CD4-positive, alpha-beta T cell treated with Interleukin-15 for 4 hours (primary cell): ENCODE measurements at places on chromosomes 2 and 18.

DNA sequence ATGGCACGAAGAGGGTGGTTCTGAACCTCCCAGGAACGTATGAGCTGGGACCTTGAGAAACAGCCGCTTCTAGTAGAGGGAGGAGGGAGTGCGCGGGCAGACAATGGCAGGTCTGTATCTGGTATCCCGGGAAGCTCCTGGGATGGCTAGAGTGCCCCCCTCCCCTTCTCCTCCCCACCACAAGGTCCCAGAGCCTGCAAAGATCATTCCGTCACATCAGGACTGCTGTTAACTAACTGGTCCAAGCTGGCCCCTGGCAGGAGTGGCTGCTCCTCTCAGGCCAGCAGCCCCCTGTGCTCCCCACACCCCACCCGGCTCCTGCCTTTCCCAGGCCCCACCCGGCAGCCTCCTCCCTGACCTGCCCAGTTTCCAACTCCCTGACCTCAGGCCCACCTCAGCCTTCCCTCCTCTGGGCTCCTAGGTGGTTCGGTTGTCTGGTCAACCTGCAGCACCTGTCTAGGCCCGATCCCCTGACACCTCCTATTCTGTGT lies 75.0 kb downstream of the TPO start:
- no peak for DNase-seq

GRCh38 chr18:6015364-6015763 lies 120.0 kb upstream of the TMEM200C start:
- DNase-seq: no peak

DNA sequence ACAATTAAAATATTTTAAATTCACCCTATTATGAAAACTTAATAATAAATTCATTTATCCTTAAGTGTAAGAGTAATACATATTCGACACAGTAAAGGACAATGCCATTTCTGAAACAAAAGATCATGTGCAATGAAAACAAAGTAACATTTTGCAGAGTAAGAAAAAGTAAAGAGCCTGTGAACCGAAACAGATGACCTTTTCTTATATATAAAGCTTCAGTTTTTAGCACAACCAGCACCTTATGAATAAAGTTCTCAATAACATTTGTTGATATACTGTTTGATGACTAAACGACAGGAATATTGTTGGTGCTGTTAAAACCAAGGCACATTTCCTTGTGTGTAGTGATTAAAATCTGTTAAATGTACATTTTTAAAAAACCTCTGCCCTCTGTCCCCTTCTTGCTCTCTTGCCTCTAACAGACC lies 1.5 kb downstream of the PELI1 start:
- DNase-seq: no peak

- peak; percentile 38 for DNase-seq
These were observed 96.5 kb downstream of the EPB41L5 start for GRCh38 chr2:120109186-120110061.

GRCh38 chr2:168749297-168749696 lies 53.1 kb upstream of the NOSTRIN start:
- no peak for DNase-seq

- no peak for DNase-seq
These were observed 788.4 kb downstream of the EPHA4 start for GRCh38 chr2:220783671-220784070.

DNA sequence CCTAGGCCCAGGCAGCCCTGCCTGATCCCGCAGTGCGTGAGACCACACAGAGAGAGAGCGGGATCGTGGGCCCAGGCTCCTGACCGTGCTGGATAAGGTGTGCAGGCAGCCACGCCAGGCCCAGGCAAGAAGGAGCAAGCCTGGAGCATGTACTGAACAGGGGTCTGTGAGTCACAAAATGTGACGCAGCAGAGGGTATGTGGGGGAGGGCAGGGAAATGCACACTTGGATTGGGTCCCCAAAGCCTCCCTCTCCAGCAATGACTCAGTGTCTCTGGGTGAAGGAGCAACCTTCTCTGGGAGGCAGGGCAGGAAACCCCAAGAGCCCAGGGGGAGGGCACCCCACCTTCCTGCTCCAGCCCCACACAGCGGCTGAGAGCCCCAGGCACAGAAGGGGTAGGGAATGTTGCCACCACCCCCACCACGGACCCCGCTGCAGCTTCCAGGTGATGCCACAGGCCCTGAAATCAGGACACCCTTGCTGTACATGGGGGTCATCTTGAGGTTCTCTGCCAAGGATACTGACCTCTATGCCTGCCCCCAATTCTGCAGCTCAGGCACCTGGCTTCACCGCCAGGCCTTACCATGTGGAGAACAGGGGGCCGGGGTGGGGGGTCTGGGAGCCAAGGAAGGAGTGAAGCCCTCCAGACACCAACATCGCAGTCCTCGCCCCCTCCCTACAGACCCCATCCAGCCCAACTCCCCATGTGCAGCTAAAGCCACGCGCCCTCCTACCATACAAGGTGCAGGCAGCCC lies 1.3 kb upstream of the GPC1 start:
- no peak for DNase-seq

DNA sequence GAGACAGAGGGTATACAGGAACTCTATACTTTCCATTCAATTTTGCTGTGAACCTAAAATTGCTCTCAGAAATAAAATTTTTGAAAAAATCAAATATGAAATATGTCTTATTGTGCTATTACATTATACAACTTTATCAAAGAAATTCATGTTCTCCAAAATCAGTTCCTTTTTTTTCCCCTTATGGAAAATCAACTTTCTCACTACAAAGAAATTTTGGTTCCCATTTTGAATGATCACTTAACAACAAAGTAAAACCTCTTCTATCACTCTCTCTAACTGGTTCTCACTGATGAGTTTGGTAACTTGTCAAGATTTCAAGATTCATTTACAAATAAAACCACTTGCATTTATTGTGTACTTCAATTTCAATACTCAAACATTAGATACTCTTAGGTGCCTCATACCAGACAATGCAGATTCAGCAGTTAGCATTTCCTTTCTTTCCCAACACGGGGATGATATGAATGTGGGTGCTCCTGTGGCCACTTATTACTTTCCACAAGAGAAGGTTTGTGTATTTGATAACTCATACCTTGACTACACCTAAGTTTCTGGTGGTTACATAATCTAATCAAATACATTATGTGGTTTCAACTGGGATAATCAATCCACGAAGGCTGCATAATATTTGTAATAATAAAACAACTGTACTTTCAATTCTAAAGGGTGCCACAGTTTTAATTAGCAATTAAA lies 6.4 kb downstream of the PSME4 start:
- DNase-seq: no peak

GRCh38 chr18:25066516-25066915 lies 285.4 kb downstream of the ZNF521 start:
- no peak for DNase-seq

GRCh38 chr18:76056471-76057110 lies 438.5 kb downstream of the ZNF516 start:
- no peak for DNase-seq

GRCh38 chr2:148602885-148603561 lies 41.5 kb upstream of the EPC2 start:
- DNase-seq: no peak

- DNase-seq: no peak
These were observed 819.9 kb upstream of the PIK3C3 start for GRCh38 chr18:41135146-41135545.

- DNase-seq: no peak
These were observed 31.3 kb downstream of the PLB1 start for GRCh38 chr2:28527196-28527595.

DNA sequence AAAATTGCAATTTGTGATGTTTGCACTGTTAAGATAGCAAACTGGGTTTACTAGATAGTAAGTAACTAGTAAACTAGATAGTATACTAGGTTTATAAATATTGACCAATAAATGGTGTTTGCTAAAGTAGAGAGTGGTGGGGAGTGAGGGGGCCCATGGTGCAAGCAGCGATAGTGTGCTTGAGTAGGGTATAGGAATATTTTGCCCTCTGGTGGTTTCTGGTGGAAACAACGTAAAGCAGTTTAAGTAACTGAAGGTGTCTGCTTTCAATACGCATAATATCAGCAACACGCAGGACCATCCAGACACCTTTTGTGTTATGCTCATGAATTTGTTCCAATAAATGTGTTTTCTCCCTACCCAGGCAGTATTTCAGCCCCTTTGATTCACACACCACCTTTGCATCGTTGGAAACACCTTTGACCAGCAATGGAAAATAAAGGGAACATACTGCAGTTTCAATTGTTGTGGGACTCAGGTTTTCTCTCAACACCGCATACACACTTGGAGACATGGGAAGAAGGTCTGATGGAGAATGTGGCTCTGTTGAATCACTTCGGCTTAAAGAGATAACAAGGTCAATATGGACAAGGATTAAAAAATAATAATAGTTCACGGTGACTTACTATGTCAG lies 16.7 kb upstream of the STAT1 start:
- peak; percentile 68 for DNase-seq

DNA sequence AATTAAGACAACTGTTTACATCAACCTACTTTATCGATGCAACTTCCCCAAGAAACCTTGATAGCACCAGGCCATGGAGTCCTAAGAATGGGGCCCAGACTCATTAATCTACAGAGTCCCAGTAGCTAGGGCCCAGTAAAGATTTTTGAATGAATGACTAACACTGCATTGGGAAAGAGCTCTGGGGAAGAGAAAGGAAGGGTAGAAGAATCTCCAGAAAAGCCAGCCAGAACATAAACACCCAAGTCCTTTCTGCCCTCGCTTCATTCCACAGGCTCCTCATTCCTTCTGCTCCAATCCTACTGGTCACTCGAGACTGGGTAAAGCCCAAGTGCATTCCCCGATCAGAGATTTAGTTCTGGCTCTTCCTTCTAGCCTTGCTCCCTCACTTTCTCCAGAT lies 44.3 kb downstream of the CYRIA start:
- DNase-seq: no peak

DNA sequence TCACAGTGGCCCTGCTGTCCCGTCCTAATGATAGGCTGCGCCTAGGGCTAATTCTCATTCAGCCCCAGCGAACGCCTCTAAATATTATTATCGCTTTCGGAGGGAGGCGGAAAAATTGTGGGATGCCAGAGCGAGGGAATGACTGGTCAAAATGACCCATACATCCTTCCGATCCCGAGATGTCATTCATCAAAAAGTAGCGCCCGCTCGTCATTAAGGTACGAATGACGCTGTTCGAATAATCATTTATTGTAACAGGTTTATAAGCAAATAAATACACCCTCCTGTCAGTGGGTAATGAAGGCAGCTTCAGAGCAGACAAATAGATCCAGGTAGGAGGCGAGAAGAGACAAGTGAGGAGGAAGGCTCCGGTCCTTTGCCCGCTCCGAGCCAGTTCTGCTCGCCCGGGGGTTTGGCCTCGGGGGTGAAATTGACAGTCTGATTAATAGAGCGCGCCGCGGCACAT lies at the start of gene EVX2:
TSS of gene EVX2 (minus strand) at position 167 of the 466 bp plus-strand sequence. CDS start 186 bp downstream, outside the sequence.
- no peak for DNase-seq

DNA sequence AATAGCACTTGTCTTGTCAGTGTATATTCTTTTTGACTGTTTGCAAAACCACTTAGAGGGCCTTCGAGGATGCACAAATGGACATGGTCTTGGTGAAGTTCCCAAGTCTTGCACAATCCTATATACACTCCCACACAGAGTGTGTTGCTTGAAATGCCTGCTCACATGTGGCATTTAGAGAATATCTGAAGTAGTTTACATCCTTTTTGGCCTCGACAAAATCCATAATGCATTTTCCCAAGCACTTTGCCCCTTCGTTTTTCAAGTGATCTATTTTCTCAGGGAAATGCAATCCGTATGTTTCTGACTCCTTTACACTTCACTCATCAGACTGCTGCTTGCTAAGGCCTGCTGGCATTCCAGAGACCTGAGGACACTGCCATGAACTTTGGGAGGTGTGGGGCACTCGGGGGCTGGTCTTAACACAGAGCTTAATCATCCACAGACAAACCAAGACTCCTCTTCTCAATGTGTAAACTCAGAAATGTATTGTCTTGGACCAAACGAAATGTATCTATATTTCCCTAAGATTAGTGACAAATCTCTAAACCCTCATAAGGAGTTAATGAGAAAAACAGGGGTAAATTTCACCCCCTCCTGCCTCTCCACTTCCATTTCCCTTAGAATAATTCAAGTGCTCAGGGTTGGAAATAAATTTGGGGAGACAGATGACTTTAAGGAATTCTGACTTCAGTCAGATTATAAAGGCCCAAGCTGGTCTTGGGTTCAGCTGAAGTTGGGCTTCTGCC lies 219.3 kb upstream of the APCDD1 start:
- no peak for DNase-seq

DNA sequence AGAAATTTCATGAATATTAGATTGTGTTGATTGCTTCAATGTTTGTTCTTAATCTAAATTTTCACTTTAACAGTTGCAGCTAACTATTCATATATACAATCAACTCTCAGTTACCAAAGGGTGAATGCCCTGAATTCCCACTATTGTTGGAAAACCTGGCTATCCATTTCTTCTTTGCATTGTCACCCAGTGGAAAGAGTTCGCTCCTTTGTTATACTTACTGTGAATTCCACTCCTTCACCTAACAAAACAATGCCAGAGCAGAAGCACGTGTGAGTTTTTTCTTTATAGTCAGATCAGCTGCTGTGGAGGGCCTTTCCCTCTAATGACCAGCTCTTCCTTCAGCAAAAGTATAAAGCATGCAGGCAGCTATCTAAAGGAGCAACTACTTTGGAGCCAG lies 409.2 kb upstream of the NRP2 start:
- no peak for DNase-seq

- no peak for DNase-seq
These were observed 113.1 kb downstream of the ICOS start for GRCh38 chr2:204049635-204050034.

DNA sequence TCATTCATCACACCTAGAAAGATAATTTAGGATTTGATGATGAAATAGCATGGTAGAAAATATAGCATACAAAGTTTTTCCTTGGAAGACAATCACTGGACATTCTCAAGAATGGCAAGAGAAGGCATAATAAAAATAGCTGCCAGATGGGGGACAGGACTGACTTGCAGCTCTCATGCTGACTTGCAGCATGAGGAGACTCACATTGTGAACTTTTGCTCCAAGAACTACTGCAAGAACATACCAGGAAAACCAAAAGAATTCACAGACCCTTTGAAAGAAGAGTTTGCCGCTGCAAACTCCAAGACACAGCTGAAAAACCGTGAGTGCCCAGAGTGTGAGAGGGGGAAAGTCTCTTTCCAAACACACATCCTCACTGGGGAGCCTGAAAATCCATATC lies 47.0 kb downstream of the CRYGD start:
- no peak for DNase-seq

GRCh38 chr2:27171351-27171848 lies 22.6 kb downstream of the TCF23 start:
- DNase-seq: no peak

GRCh38 chr2:230879271-230879882 lies 14.6 kb downstream of the ITM2C start:
- no peak for DNase-seq

DNA sequence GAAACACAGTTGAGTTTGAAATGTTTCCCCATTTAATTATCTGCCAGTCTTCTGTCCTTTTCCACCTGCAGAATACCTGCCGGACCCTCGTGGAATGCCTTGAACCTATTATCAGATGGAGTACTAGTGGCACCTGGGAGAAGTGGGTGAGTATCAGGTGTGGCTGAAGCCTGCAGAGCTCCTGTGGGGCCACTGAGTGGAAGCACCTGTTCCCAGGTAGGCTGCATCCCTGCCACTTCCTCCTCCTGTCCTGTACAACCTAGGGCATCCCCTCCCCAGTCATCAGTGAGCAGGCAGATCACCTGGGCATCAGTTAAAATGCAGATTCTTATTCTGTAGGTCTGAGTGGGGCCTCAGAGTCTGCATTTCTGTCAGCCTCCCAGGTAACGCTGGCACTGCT lies 80.8 kb upstream of the BZW1 start:
- no peak for DNase-seq
